ENCODE measurements at places on chromosomes 13 and 19.
A peak's percentile ranks its signal among the peaks of the same experiment; 100 is the strongest.

GRCh38 chr19:8392017-8392591 lies 1.9 kb downstream of the RAB11B start:
- DNase-seq = no peak

GRCh38 chr13:40682449-40683240 lies 16.2 kb upstream of the FOXO1 start:
- DNase-seq = no peak

DNA sequence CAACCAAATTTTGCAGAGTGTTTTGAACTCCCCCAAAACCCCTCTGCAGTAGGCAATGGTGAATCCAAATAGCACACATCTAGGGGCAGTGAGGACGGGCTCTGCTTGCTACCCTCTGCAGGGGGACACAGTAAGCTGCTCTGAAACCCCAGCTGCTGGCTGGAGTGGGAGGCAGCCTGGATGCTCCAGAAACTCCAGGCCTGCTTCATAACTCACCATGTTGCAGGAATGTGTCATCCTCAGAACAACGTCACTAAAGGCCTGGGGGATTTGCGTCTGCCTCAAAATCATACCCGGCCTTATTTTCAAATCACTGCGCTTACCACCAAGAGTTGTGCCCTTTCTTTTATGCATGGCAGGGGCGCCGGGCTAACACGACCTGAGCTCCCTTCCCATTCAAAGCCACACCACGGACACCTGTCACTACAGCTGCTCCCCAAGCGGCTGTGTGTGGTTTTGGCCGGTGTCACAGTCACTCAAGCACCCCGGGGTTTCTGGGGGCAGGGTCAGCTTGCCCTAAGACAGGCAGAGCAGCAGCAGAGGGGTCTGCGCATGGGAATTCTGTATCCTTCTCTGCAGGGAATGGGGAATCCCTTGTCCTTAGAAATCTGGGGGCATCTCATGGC lies 93.9 kb downstream of the TSHZ3 start:
- DNase-seq = no peak

DNA sequence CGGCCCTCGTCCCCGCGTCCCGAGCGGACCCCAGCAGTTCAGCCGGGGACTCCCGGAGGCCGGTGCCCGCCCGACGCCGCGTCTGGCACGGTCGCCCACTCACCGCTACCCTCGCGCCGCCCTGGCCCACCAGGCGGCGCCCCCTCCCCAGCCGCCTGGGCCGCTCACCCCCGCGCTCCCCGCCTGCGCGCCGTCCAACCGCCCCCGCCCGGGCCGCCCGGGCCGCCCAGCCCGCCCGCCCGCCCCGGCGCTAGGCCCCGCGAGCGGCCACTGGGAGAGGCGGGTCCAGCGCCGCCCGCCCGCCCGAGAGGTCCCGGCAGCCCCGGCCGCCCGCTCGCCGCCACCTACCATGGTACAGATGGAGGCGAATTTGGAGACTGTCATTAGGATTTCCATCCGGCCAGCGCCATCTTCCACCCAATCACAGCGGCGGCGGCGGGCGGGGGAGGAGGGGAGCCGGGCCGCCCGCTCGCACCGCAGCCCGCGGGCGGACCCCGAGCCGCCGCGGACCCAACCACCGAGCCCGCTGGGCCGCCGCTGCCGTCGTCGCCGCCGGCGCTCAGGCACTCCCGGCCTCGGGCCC lies at the start of gene USP12:
USP12 (minus strand) TSS at position 568 of the 583 bp plus-strand sequence; CDS start at position 396, 172 bp downstream.
- peak; percentile 57 for DNase-seq

GRCh38 chr13:21015284-21015683 lies 46.1 kb downstream of the LATS2 start:
- DNase-seq = no peak

DNA sequence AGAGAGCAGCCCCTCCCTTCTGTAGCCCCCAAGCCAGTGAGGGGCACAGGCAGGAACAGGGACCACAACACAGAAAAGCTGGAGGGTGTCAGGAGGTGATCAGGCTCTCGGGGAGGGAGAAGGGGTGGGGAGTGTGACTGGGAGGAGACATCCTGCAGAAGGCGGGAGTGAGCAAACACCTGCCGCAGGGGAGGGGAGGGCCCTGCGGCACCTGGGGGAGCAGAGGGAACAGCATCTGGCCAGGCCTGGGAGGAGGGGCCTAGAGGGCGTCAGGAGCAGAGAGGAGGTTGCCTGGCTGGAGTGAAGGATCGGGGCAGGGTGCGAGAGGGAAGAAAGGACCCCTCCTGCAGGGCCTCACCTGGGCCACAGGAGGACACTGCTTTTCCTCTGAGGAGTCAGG lies 4.2 kb downstream of the KLK3 start:
- DNase-seq = no peak

DNA sequence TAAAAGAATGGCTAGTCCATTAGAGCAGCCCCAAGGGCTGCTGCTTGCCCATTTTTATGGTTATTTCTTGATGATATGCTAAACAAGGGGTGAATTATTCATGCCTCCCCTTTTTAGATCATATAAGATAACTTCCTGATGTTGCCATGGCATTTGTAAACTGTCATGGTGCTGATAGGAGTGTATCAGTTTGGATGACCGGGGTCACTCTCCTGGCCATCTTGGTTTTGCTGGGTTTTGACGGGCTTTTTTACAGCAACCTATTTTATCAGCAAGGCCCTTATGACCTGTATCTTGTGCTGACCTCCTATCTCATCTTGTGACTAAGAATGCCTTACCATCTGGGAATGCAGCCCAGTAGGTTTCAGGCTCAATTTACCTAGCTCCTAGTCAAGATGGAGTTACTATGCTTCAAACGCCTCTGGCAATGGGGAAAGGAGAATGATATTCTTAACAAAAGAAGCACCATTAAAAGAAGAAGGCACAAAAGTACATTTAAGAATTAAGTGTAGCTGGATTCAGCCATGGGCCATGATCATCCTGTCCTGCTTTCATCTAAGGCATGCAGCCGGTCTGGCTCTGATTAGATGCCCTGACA lies 1156.0 kb downstream of the PCDH9 start:
- no peak for DNase-seq

GRCh38 chr19:3440082-3440481 lies 40.2 kb downstream of the SMIM24 start:
- peak; percentile 63 for DNase-seq

GRCh38 chr13:29472332-29472961 lies 123.0 kb downstream of the SLC7A1 start:
- peak; percentile 57 for DNase-seq

GRCh38 chr13:31007417-31007816 lies 75.0 kb downstream of the TEX26 start:
- no peak for DNase-seq

DNA sequence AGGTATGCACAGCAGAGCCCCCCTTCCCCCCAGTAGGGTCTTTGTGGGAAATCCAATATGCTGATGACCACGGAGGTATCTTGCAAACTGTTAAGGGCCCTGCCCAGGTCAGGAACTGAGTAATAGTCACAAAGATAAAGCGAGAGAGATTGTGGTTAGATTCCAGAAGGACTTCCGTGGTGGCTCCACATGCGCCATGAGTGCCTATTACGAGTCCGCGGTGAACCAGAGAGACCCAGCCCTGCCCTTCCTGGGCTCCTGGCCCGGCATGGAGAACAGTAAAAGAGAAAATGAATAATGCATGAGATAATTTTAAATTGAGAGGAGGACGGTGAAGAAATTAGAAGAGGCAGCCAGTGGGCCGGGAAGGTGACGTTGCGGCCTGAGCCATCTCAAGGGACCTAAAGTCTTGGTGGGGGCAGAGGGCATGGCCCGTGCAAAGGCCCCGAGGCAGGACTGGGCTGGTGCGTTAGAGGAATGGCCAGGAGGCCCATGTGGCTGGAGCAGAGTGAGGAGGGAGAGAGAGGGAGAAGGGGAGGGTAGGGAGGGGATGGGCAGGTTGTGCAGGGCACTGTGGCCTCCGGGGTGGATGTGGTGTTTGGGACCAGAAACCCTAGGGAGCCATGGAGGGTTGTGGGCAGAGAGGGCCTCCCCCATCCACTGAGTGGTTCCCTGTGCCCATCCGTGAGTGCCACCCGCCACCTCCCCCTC lies 46.6 kb upstream of the NFIC start:
- no peak for DNase-seq

- DNase-seq = peak; percentile 5
Observed at GRCh38 chr19:29454109-29454508, 71.7 kb upstream of the VSTM2B start.

DNA sequence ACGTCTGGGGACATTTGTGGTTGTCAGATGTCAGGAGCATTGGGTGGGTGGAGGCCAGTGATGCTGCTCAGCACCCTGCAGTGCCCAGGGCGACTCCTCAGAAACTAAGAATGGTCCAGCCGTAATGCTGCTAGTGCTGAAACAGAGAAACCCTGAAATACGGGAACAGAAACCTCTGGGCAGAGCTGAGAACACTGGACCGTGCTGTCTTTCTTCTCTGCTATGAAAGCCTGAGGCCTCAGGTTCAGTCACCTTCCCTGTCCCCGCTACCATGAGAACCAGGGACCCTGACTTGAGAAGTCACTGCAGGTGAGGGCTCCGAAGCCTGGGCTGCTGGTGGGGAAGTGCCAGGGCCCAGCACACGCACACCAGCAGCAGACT lies 13.4 kb downstream of the CAPS start:
- DNase-seq = no peak

DNA sequence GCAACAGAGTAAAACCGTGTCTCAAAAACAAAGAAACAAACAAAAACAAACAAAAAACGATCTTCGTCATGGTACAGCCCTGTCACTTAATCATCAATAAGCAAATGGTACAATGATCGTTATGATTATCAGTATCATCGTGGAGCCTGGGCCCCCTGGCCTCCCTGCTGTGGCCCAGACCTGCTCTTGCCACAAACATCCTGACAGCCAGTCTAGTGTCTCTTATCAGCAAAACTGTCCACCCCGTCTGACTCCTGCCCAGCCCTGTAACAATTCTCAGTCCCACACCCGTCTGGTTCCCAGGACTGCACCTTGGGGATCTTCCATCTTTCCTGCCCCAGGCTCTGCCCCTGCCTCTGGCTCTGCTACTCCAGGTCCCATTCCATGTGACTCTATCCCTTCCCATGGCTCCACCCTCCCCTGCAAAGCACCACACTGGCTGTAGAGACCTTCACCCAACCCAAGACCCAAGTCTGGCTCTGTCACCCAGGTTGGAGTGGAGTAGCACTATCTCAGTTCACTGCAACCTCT lies 5.7 kb downstream of the ZNF653 start:
- no peak for DNase-seq

GRCh38 chr13:29920025-29920643 lies 69.7 kb upstream of the UBL3 start:
- no peak for DNase-seq

DNA sequence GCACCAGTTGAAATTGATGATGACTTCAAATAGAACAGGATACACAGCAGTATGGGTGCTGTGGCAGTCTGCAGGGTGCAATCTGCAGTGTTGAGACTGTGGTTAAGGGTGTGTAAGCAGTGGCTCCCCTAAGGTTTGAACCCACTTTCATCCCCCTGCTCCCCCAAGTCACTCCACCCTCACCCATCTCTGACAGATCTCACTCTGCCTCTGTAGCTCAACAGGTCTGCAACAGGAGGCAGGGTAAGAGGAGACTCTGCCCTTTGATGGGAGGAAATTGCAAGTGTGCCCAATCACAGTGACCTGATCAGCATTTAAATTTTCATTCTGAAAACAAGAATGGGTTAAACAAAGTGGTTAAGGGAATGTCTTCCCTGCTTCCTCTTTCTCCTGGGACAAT lies 92.4 kb downstream of the DCT start:
- no peak for DNase-seq

- no peak for DNase-seq
Observed at GRCh38 chr19:57351867-57352266, 796 bp downstream of the ZNF304 start.

- DNase-seq = no peak
Observed at GRCh38 chr13:30619731-30620130, 2.0 kb downstream of the USPL1 start.

DNA sequence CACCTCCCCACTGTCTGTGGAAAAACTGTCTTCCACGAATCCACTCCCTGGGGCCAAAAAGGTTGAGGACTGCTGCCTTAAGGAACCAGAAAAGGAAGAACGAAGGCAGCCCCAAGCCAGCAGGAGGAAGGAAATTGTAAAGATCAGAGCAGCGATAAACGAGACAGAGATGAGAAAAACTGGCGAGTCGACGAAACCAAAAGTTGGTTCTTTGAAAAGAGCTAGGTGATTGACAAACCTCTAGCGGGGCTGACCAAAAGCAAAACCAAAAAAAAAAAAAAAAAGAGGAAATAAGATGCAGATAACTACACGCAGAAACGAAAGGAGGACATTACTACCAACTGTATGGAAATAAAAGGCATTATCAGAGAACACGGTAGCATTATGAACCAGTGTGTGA lies 76.9 kb downstream of the GADD45B start:
- DNase-seq = no peak

GRCh38 chr19:46392837-46393236 lies 20.5 kb downstream of the CCDC8 start:
- DNase-seq = no peak

DNA sequence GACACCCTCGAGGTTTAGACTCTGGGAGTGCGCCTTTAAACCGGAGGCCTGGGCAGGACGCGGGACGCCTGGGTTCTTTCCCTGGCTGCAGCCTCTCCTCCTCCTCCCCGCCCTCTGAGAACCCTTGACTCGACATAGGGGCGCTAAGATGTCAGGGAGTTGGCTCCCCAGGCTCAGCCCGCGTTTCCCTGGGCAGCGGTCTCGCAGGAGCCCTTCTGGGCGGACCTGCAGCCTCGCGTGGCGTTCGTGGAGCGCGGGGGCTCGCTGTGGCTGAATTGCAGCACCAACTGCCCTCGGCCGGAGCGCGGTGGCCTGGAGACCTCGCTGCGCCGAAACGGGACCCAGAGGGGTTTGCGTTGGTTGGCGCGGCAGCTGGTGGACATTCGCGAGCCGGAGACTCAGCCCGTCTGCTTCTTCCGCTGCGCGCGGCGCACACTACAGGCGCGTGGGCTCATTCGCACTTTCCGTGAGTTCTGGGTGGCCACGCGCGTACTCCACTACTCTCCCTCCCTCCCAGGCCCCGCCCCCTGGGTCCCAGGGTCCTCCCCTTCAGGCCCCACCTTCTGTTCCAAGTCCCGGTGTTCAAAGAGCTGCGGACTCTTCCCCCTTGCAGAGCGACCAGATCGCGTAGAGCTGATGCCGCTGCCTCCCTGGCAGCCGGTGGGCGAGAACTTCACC lies 1.3 kb downstream of the ICAM5 start:
- DNase-seq = peak; percentile 87

- no peak for DNase-seq
Observed at GRCh38 chr19:39934584-39935363, at the start of gene FCGBP. Gene FCGBP (minus strand): TSS chr19:39934634.

DNA sequence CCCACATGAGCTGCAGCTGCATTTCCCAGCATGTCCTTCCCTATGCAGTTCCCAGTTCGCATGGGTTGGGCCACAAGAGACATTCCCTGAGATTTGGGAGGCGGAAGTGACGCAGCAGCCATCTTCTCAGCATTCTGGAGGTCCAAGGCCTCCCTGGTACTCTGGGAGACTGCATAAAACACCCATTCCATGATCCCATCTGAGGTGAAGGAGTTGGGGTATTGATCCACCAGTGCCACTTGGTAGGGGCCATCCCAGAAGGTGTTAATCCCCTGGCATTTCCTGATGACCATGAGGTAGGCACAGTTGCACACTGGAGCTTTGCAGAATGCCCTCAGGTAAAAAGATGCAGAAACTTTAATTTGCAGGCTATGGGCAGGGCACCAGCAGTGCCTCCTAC lies 25.4 kb downstream of the POP4 start:
- no peak for DNase-seq

Data from liver (tissue), 10 donors.